ENCODE measurements at places on chromosomes 4 and X.

GRCh38 chr4:166143227-166143626 lies 270.2 kb downstream of the TLL1 start:
- ATAC-seq, result no peak

DNA sequence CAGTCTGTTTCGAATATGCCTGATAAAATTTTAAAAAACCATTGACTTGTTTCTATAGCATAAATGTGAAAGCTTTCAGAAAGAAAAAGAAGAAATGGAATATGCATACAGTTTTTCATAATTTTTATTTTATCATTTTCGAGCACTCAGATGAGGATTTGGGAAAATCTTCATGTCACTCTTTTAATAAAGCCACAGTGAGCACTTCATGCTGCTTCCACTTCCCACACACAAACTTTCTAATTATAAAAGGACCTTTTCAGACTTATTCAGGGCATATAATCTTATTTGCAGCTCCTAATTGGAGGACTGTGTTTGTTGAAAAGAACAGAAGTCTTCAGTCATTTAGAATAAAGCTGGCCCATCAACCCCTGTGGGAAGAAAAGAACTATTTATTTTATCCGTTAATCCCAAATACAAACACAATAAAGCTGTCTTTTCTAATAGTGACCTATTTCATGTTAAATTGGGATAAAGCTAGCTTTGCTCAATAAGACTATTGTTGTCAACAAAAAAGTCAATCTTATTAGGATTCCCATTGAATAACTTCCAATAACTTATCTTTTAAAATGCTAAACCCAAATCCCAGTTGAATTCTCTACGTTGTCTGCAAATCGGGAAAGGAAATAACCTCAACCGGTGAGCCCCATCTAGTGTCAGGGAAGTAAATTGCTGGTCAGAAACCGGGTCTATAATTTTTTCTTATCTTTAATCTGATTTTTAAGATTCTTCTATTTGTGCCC lies 211.5 kb downstream of the PDGFRA start:
- ATAC-seq, result no peak

DNA sequence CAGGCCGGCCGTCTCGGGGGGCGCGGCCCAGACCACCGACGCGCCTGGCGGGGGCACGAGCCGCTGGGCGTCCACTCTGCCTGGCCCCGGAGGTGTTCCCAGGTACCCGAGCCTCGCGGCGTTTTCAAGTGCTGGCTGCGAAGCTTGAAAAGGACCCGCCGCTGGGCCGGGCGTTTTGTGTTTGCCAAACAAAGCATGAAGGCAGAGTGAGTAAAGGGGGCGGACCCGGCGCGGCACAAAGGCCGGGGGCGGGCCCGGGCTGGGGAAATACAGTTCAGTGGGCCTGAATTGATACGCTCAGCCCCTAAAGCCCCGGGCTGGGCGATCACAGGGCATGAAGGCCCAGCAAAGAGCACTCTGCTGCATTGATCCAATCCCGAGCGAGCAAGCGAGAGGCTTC lies 65.4 kb downstream of the SOX3 start:
- ATAC-seq, result no peak

DNA sequence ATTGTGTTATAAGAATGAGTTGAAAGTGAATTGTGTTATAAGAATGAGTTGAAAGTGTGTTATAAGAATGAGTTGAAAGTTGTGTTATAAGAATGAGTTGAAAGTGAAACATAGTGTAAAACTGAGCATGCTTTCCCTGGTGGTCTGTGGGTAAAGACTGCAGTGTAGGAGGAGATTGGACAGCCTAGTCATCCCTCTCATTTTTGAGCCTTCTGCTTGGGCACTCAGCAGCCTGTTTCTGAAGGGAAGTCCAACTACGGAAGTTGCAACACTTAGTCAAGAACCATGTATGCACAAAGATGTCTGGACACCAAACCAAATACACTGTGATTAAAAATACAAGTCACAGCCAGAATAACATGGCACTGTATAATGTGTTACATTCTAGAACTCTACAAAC lies 72.6 kb downstream of the ANK2 start:
- ATAC-seq, result no peak

- no peak for ATAC-seq
Measured at GRCh38 chr4:132642016-132642817, 506.9 kb upstream of the PCDH10 start.

- ATAC-seq, result no peak
Measured at GRCh38 chrX:50635817-50636365, 165.3 kb upstream of the DGKK start.

- no peak for ATAC-seq
Measured at GRCh38 chr4:183205709-183206108, 106.7 kb downstream of the WWC2 start.

DNA sequence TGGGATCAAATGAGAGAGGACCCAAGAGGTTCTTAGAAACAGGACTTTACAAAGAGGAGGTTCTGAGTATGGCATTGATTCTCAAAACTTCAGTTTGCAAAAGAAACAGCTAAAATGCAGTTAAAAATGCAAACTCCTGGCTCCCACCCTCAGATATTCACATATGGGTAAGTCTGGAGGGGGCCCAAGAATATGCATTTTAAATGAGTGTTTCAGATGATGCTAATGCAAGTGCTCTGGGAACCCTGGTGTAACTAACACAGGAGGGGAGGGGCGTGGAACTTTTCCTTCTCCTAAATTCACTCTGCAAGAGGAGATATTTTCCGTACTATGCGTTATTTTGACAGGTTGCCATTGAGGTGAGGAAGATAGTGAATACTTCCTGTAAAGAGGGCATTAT lies 168.2 kb downstream of the TENM3 start:
- ATAC-seq, result no peak

DNA sequence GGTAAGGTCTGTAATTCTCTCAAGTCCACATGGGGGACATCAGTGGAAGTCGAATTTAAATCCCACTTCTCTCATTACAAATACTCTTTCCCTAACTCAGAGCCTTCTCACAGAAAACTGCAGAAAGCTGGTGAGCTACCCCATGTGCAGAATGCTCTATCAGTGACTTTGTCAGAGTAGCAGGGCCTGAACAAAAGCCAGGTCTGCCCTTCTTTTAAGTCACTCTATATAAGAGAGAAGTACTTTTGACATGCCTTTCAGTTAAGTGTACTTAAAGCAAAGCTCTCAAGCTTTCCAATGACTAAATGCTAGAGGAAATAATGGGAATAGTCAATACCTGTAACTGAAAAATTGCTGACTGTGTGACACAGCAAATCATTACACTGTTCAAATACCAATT lies 323.1 kb downstream of the KCNIP4 start:
- no peak for ATAC-seq

DNA sequence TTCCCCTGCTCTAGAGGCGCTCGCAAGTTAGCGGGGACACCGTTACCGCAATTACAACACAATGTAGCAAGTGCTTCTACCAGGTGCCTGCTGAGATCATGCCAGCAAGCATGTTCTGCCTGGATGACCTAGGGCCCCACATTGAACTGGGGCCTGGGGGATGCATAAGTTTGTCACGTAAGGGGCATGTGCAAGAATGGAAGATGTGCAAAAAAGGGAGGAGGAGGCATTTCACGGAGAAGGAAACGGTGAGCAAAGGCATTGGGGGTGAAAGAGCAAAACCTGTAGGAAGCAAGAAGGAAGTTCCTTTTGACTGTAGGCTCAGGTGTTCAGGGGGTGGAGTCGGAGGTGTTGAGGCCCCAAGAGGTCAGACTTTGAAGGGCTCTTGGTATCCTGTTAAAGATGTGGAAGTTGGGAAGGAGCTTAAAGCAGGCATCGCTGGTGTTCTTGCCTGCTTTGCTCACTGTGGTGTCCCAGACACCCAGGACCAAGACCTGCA lies 602 bp upstream of the SCARB2 start:
- no peak for ATAC-seq

- no peak for ATAC-seq
Measured at GRCh38 chrX:23332888-23333821, 1.5 kb upstream of the PTCHD1 start.

- ATAC-seq, result no peak
Measured at GRCh38 chr4:48008021-48008596, 8.4 kb downstream of the CNGA1 start.

GRCh38 chr4:89314291-89314690 lies 6.7 kb upstream of the GPRIN3 start:
- no peak for ATAC-seq

- no peak for ATAC-seq
Measured at GRCh38 chr4:184795214-184795844, 30.4 kb downstream of the ACSL1 start.

DNA sequence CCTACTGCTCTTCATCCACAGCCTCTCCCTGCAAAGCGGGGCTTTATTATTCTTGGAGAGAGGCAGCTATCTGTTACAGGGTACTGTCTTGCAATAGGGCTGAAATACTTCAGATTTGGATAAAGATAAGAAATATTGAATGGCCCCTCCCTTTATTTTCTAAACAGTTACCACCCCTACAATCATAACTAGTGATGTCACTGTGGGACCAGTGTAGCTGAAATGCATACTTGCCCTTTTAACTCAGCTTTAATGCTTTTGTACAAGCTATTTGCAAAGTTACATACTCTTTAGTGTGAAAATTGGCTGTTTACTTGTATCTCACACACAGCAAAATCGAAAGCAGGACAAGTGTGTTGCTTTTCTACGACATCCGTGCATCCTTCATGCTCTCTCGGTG lies 261.7 kb upstream of the GATB start:
- ATAC-seq, result no peak

GRCh38 chr4:85488416-85488815 lies 13.5 kb downstream of the ARHGAP24 start:
- ATAC-seq, result no peak

DNA sequence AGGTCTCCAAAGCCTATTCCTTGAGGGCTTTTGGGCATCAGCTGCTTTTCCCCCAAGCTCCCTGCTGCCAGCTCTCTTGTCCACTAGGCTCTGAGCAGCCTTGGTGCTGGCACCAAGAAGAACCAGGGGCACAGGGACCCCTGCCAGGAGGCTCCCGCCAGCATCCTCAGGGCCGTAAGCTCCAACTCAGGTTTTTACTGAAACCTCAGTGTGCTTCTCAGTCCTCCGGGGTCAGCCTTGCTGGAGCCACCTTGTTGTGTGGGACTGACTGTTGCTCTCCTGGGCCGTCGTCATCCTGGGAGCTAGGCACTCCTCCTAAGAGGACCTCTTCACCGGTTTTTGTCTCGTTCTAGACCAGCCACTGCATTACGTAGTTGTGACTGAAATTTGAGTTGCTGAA lies 38.9 kb downstream of the NOP14 start:
- ATAC-seq, result no peak

GRCh38 chr4:83230928-83231327 lies 53.7 kb downstream of the COQ2 start:
- ATAC-seq, result no peak

GRCh38 chrX:101904996-101905395 lies 26.8 kb downstream of the ZMAT1 start:
- ATAC-seq, result no peak

DNA sequence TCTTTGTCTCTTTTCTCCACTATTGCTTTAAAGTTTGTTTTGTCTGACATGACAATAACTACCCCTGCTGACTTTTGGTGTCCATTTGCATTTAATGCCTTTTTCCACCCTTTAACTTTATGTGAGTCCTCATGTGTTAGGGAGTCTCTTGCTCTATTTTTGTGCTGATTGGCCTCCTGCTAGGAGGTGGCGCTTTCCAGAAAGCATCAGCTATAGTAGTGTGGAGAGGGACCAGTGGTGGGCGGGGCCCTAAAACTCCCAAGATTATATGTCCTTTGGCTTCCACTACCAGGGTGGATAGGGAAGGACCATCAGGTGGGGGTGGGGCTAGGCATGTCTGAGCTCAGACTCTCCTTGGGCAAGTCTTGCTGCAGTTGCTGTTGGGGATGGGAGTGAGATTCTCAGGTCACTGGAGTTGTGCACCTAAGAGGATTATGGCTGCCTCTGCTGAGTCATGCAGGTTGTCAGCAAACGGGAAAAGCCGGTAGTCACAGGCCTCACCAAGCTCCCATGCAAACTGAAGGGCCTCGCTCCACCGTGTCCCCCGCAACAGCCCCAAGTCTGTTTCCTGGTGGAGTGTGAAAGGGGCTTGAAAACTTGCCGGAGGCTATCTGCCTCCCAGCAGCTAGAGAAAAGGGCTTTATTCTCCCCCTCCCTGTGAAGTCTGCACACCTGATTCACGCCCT lies 156.3 kb downstream of the CPEB2 start:
- no peak for ATAC-seq

DNA sequence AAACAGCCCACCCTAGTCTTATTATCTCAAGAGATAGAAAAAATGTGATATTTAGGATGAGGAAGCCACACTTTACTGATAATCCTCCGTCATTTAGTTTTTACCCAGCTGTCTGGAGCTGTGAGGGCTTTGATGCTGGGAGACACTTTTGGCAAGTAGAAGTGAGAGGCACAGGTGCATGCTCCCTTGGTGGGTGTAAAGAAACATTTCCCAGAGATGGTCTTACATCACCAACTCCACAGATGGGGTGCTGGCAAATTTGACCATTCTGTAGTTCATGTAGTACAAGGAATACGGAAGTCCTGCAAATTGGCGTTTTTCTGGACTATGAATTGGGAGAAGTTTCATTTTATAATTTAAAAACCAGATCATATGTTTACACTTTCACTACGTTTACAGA lies 28.5 kb downstream of the TRIM61 start:
- ATAC-seq, result no peak

DNA sequence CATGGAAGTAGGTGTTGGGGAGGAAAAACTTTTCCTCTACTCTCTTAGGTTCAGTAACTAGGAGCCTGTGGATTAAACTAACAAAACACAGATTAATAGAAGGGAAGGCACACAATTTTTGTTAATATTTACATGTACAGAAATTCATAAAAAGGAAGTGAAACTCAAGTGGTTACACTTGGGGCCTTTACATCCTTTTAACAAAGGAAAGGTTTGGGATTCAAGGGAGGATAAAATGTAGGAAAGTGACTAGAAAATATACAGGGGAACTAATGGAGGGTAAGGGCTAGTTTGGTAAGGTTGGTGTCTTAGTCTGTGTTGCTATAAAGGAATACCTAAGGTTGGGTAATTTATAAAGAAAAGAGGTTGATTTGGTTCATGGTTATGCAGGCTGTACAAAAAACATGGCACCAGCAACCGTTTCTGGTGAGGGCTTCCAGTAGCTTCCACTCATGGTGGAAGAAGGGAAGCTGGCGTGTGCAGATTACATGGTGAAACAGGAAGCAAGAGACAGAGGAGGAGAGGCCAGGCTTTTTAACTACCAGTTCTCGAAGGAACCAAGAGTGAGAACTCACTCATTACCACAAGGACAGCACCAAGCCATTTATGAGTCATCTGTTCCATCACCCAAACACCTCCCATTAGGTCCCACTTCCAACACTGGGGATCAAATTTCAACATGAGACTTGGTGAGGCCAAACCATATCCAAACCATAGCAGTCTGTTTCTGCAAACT lies 124.4 kb downstream of the CHRDL1 start:
- ATAC-seq, result no peak

GRCh38 chrX:31323658-31324057 lies 251.8 kb upstream of the FTHL17 start:
- no peak for ATAC-seq
